HFFc6 (cell line): ENCODE measurements at places on chromosomes 12 and 14.
A peak's percentile ranks its signal among the peaks of the same experiment; 100 is the strongest.

GRCh38 chr12:89192429-89192828, 159.9 kb downstream of the DUSP6 start:
- no peaks in the 10 kb centered on the region for H3K4me1 ChIP-seq
- peaks cover 15% of the 10 kb centered on the region for H3K36me3 ChIP-seq
- H3K27me3 ChIP-seq = no peaks in the 10 kb centered on the region
- no peak overlapping the region for H3K4me3 ChIP-seq
- peak; percentile 23 for DNase-seq

GRCh38 chr14:99192028-99192621, 79.9 kb downstream of the BCL11B start:
- H3K36me3 ChIP-seq = no peaks in the 10 kb centered on the region
- peak; percentile 10 for DNase-seq
- H3K27ac ChIP-seq = no peak overlapping the region
- peaks cover 17% of the 10 kb centered on the region for H3K27me3 ChIP-seq
- H3K4me1 ChIP-seq = peaks cover 13% of the 10 kb centered on the region

- H3K36me3 ChIP-seq = no peaks in the 10 kb centered on the region
- H3K27me3 ChIP-seq = peaks cover 5% of the 10 kb centered on the region; the same call in 1 of the 2 replicates
- H3K4me3 ChIP-seq = no peak overlapping the region
Measured at GRCh38 chr12:72098622-72099021, 160.0 kb downstream of the TPH2 start.

DNA sequence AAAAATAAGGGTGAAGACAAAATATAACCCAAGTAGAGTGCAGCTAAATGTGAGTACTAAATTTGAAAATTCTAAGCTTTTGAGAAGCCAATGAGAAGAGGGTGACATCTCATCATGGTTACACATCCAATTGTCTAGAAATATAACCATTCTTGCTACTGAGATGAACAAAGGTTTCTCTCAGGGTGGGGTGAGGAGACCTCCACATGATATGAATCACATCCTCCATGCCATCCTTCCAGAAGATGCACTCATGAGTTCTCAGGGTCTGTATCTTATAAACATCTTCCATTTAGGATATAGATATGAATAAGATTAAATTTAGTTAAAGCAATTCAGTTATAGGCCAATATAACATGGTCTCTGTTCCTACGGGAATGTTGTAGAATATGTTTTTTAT, 38.9 kb upstream of the E2F7 start:
- H3K4me1 ChIP-seq = peaks cover 54% of the 10 kb centered on the region
- peak overlapping the region; percentile 87 for H3K27ac ChIP-seq
- no peak for DNase-seq

GRCh38 chr12:57152639-57153038, 5.2 kb upstream of the LRP1-AS start:
- peaks cover 62% of the 10 kb centered on the region for H3K4me1 ChIP-seq
- peak overlapping the region; percentile 97 for H3K27ac ChIP-seq
- peak overlapping the region; percentile 31 for H3K4me3 ChIP-seq
- H3K27me3 ChIP-seq = peaks cover 6% of the 10 kb centered on the region
- peaks cover 50% of the 10 kb centered on the region for H3K36me3 ChIP-seq

GRCh38 chr14:81632157-81632556, 98.5 kb upstream of the SEL1L start:
- H3K36me3 ChIP-seq = 0 out of 2 replicates have a peak, but pooled peaks cover 3% of the 10 kb centered on the region
- DNase-seq = no peak
- no peak overlapping the region for H3K27ac ChIP-seq
- H3K4me1 ChIP-seq = no peaks in the 10 kb centered on the region

DNA sequence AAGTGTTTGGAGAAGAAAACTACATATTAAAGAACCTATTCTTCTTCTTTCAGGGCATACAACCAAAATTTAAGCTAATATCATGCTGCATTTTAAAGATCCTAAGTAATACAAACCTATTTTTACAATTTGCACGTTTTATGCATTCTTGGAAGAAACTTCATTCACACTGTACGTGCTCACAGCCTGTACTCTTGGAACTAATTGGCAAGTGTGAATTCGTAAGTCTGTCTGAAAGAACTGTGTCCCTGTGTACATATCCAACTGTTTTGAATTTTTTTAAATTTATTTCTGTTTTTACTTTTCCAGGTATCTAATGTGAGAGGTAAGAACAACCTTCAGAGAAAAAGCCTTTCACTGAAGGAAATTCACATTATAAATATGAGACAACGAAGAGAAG, 347.0 kb downstream of the MDGA2 start:
- H3K27ac ChIP-seq = no peak overlapping the region
- no peaks in the 10 kb centered on the region for H3K27me3 ChIP-seq
- no peaks in the 10 kb centered on the region for H3K4me1 ChIP-seq
- no peak overlapping the region for H3K4me3 ChIP-seq
- no peak for DNase-seq

DNA sequence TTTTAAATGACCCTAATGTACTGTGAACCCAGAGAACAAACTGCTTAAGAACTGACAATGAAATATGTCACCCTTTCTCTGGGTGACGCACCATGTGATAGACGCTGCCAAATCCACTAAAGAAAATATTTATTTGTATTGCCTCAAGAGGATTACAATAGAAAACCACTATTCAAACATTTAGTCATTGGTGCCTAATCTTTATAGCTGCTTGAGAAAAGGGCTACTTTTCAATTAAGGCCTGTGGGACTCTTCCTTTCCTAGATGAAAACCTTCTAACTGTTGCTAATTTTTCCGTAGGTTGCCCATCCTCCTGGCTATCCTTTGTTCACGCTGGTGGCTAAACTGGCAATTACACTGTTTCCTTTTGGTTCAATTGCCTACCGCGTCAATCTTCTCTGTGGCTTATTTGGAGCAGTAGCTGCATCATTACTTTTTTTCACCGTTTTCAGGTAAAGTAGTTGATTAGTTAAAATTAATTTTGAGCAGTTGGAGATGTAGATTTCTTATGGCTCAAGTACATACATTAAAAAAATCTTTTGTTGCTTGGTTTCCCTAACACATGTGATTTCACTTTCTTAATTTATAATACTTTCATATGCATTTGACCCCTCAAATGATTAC, 6.0 kb downstream of the TMEM260 start:
- no peak for DNase-seq
- no peaks in the 10 kb centered on the region for H3K36me3 ChIP-seq
- no peak overlapping the region for H3K27ac ChIP-seq
- H3K27me3 ChIP-seq = no peaks in the 10 kb centered on the region
- H3K4me3 ChIP-seq = no peak overlapping the region
- H3K4me1 ChIP-seq = peaks cover 9% of the 10 kb centered on the region

DNA sequence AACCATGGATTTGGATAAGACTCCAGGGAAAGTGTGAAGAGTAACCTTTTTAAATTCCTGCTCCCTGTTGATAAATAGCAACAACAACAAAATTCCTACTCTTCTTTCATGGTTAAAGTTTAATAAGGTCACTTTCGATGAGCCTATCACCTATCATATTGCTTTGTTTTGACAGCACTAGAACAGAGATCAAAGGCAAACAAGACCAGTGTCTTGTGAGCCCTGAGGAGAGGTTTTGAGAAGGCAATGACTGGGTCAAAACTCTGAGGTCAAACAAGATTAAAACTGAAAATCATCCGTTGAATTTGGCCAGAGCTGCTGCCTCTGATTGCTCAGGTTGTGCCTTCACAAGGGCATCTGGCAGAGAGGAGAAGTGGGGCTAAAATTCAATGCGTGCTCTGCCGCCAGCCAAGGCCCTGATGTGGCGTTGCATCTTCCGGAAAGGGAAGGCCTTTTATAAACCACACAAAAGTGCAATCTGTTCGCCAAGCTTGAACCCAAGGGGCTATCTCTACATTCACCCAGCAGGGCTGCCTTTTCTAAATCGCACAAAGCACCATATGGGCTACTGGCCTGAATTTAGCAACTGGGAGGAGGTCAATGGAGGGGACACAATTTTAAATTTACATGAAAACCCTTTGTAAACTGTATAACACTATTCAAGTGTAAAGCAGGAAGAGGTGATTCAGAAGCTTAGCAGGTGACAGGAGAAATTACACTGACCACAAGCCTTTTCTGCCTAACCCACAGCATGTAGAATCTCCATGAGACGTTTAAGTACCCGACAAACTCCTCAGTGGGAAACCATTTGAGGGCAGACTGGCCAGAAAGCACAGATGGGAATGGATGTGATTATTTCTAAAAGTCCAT, 140.8 kb downstream of the DAD1 start:
- H3K27me3 ChIP-seq = peaks cover 30% of the 10 kb centered on the region
- H3K36me3 ChIP-seq = no peaks in the 10 kb centered on the region
- H3K4me1 ChIP-seq = no peaks in the 10 kb centered on the region; the same call in 1 of the 2 replicates

GRCh38 chr12:17665839-17666238, 424.2 kb downstream of the RERGL start:
- H3K27ac ChIP-seq = no peak overlapping the region
- H3K4me3 ChIP-seq = no peak overlapping the region
- no peaks in the 10 kb centered on the region for H3K27me3 ChIP-seq
- no peaks in the 10 kb centered on the region; the same call in 1 of the 2 replicates for H3K36me3 ChIP-seq
- H3K4me1 ChIP-seq = no peaks in the 10 kb centered on the region

DNA sequence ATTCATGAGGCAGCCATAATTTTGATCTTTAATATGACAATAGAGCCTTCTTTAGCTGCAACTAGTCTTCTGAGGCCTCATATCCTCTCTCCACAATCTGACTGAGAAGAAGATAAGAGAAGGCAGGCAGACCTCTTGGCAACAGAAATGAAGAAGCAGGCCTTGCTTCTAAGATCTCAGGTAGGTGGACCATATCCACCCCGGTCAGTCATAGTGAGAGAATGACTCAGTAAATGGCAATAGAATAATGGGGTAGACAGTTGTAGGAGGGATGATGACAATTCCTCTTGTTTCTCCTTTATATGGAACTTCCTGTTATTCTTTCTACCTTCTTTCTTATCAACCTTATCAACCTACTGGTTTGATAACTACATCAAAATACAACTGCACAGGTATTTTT, 246.7 kb upstream of the G2E3 start:
- no peaks in the 10 kb centered on the region; the same call in none of the 2 replicates for H3K27me3 ChIP-seq
- H3K4me3 ChIP-seq = no peak overlapping the region
- H3K4me1 ChIP-seq = no peaks in the 10 kb centered on the region
- H3K27ac ChIP-seq = no peak overlapping the region

DNA sequence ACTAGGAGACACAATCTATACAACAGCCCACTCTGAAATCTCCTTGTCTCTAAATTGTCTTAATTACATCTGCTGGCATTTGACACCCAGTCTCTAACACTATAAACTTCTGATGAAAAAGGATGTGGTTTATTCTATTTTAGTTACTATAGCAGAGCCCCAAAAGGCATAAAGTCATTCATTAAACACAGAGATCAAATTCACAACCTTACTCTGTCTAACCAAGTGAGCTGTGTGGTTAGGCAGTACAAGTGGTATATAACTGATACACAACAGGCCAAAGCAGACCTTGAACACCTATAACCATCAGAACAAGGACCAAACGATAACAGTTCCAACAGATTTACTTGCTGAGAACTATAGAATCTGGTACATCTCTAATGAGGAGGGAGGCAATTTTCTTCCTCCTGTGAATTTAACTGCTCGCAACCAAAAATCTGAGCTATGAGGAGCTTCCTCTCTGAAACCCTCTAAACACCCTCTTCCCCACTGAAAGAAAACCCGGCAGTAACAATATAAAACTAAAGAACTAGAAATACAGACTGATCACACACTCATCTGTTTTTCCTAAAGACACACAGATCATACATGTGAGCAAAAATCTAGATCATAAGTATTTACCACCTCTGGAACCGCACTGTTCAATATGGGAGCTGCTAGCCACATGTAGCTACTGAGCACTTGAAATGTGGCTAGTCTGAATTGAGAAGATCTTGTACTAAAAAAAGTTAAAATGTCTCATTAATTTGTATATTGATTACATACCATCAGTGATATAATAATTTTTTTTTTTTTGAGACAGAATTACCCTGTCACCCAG, 17.7 kb downstream of the SPPL3 start:
- H3K4me3 ChIP-seq = no peak overlapping the region
- no peak for DNase-seq
- peaks cover 17% of the 10 kb centered on the region for H3K4me1 ChIP-seq
- H3K27ac ChIP-seq = no peak overlapping the region
- H3K36me3 ChIP-seq = peaks cover 3% of the 10 kb centered on the region; the same call in 1 of the 2 replicates
- no peaks in the 10 kb centered on the region for H3K27me3 ChIP-seq

- no peak overlapping the region for H3K4me3 ChIP-seq
- H3K36me3 ChIP-seq = no peaks in the 10 kb centered on the region
- no peak overlapping the region for H3K27ac ChIP-seq
- H3K4me1 ChIP-seq = no peaks in the 10 kb centered on the region
Measured at GRCh38 chr12:115790526-115790925, 487.0 kb downstream of the MED13L start.

- peak overlapping the region; percentile 40 for H3K27ac ChIP-seq
- H3K36me3 ChIP-seq = no peaks in the 10 kb centered on the region; the same call in 1 of the 2 replicates
- H3K27me3 ChIP-seq = no peaks in the 10 kb centered on the region; the same call in 1 of the 2 replicates
Measured at GRCh38 chr12:6213969-6214368, 13.8 kb downstream of the CD9 start.

GRCh38 chr12:114275932-114276785, 129.8 kb downstream of the TBX5 start:
- H3K27me3 ChIP-seq = peaks cover 42% of the 10 kb centered on the region
- peaks cover 25% of the 10 kb centered on the region for H3K4me1 ChIP-seq
- H3K27ac ChIP-seq = no peak overlapping the region

DNA sequence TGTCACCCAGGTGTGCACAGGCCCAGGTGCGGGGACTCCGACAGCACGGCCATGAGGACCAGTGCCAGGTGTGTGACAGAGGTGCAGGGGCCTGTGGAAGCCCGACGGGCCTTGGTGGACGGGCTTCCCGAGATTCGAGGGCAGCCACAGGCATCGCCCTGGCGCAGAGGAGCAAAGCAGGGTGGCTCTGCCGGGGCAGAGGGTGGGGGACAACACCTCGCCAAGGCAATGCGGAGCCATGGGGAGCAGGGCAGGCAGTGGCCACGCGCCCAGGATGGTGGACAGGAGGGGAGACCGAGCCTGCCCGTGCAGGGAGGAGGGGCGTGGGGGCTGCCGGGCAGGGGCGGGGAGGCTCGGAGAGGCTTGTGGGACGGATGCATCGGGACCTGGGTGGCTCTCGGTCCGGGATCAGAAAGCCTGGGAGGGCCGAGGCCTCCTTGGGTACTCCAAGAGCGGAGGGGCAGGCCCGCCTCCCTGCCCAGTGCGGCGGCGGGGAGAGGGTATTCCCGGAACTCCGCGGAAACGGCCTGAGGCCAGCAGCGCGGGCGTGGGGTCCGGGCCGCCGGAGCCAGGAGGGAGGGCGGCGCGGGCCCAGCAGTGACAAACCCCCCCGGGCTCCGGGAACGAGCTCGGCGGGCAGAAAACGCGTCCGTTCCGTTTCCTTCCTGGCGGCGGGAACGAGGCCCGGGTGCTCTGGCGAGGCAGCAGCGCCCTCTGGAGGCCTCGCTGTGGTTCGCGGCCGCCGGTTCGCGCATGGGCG, 1.6 kb downstream of the TMEM121 start:
- peak overlapping the region; percentile 75 for H3K4me3 ChIP-seq
- DNase-seq = peak; percentile 45
- no peaks in the 10 kb centered on the region for H3K4me1 ChIP-seq
- H3K36me3 ChIP-seq = no peaks in the 10 kb centered on the region

DNA sequence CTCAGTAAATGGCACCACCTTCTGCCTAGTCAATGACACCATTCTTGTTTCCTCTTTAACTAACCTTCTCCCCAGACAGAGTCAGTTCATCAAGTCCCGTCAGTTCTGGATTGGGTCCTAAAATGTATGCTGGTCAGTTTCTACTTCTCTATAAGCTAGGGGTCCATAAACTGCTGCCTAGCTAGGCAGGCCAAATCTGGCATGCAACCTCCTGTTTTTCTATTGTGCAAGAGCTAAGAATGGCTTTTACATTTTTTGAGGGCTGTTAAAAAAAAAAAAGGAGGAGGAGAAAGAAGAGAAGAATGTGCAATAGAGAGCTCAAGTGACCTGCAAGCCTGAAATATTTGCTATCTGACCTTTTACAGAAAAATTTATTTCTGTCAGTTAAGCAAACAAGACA, 6.4 kb upstream of the TMED10 start:
- peak; percentile 65 for DNase-seq
- peak overlapping the region; percentile 56 for H3K4me3 ChIP-seq
- no peaks in the 10 kb centered on the region for H3K36me3 ChIP-seq
- peak overlapping the region; percentile 64 for H3K27ac ChIP-seq
- peaks cover 37% of the 10 kb centered on the region for H3K4me1 ChIP-seq
